Hindlimb muscle (tissue), 1 donor: ENCODE measurements at places on chromosomes 2 and 18.

DNA sequence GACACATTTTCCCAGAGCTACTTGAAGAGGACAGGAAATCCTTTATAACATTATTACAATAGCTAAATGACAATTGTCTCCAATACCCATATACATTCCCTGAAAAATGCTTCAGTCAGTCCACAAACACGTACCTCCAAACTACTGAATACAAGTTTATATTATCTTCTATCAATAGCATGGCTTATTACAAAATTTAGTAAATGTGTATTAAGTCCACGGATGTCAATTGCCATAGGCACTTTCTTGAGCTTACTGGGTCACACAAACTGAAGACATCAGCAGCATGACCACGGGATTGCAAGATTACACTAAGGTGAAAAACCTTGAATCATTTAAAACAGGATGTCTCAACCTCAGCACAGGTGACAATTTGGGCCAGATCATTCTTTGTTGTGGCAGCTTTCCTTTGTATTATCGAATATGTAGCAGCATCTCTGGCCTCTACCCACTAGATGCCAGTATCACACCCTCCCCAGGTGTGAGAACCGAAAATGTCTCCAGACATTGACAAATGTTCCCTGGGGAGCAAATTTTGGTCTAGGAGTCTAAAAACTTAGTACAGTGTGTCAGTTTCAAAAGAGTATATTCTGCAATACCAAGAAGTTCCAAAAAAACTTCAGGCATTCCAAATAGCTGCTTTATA is 1.4 kb downstream of the MBD2 start:
- no peak for DNase-seq

DNA sequence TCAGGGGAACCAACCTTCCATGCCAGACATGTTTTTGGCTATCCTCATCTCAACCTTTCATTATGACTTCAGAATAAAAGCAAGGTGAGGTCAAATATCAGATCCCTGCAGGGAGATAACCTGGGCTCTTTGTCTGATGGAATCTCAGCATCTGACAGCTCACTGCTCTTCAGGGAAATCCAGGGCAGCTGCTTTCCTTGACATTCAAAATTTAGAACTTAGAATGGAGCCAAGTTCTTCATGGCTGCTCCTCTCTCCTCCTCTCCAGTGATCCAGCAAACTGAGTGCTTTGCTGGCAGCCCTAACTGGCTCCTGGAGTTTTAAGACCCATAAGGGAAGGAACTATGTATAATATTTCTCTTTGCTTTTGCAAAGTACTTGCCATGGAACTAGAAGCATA is 716.3 kb downstream of the TSN start:
- peak; percentile 73 for DNase-seq

GRCh38 chr18:62953663-62954062 is 238.3 kb downstream of the PHLPP1 start:
- DNase-seq, result no peak

GRCh38 chr2:45649858-45650811 is 1.3 kb upstream of the PRKCE start:
- DNase-seq, result peak; percentile 70

DNA sequence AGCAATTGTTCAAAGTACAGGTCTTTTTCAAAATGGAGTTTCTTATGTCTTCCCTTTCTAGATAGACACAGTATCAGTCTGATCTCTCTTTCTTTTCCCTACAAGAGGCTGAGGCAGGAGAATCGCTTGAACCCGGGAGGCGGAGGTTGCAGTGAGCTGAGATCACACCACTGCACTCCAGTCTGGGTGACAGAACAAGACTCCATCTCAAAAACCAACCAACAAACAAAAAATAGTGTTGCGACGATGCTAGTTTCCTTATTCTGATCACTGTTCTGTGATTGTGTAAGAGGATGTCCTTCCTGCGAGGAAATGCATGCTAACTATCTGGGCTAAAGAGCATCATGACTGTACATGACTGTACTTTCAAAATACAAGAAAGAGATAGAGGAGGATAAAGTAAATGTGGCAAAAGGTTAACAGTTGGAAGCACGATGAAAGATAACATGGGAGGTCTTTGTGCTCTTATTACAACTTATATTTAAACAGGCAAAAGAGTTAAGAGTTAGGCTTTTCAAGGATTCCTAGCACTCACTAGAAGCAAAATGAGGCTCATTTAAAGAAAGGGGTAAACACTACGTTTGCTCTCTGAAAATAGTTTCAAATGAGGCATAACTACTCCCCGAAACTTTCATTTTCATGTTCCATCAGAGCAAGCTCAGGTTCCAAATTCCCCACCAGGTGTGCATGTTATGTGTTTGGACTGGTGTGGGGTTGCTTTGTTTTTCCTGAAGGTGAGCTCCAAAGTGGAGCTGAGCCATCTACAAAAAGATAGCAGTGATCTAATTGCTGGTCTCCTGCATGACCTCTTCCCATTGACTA is 23.8 kb downstream of the SOWAHC start:
- DNase-seq, result no peak

- DNase-seq, result no peak
These were observed 164.4 kb upstream of the SKOR2 start for GRCh38 chr18:47415881-47416280.

- no peak for DNase-seq
These were observed 64.5 kb downstream of the CAVIN2 start for GRCh38 chr2:191782351-191782750.

DNA sequence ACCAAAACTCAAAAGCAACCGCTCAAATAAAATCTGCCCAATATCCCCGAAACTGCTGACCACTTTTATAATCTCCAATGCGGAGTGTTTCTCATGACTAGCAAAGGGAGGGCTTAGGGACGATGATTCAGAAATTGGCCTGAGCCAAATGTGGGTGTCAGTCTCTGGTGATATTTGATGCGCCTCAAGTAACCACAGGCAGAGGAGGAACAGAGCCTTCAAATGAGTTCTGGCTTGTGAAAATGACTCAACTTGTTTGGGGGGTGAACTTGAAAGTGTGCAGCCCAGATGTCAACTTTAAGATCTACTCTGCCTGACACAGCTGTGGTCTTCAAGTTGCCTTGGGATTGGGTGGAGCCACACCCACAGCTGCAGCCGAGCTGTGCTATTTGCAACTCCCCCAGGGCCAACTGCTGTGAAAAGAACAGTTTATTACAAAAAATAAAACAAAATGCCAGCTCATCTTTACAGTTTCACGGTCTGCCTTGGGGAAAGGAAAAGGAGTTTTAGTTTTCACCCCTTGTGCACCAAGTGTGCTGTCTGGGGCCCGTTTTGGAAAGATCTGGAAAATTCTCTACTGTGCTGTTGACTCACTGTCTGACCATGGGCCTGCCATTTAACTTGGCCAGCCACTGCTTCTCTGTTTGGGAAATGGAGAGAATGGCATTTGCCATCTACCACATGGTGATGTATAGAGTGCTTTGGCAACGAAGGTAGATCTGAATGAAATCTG is 222.1 kb downstream of the MTX2 start:
- peak; percentile 78 for DNase-seq

GRCh38 chr2:119694845-119695521 is 16.0 kb downstream of the TMEM177 start:
- DNase-seq, result no peak

DNA sequence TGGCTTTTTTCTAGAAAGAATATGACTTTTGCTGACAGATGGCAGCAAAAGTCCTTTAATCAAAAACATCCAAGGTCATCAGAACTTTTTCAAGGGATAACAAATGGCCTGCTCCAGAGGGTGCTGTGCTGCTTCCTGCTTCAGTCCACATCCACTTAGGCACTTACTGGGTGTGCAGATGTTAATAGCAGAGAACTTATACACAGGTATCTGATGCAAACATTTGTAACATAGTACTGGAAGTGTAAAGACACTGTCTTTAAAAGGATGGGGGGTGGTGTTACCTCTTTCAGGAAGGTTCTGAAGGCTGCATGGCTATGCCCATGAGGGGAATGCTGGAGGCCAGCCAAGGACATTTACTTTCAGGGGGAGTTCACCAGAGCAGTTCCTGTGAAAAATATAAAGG is 5.5 kb downstream of the HOXD8 start:
- DNase-seq, result no peak

DNA sequence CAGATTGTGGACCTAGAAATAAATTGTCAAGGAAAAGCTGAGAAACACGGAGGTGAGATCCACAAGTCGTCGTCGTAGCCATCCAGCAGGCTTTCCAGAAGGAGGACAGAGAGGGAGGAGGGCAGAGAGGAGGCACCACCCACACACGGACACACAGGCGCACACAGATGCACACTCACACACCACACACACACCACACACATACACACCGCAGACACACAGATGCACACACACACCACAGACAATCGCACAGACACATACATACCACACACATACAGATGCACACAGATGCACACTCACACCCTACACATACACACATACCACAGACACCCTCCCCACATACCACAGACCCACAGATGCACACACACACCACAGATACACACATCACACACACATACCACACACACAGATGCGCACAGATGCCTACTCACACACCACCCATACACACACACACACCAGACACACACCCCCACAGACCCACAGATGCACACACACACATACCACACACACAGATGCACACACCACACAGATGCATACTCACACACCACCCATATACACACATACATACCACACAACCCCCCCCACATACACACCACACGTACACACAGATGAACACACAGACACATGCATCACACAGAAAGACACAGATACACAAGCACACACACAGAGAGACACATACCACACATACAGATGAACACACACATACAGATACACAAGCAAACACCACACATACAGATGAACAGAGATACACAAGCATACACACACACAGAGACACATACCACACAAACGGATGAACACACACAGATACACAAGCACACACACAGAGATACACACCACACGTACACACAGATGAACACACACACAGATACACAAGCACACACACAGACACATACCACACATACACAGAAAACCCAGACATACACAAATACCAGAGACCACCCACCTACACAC is 12.7 kb upstream of the BOK start:
- no peak for DNase-seq

DNA sequence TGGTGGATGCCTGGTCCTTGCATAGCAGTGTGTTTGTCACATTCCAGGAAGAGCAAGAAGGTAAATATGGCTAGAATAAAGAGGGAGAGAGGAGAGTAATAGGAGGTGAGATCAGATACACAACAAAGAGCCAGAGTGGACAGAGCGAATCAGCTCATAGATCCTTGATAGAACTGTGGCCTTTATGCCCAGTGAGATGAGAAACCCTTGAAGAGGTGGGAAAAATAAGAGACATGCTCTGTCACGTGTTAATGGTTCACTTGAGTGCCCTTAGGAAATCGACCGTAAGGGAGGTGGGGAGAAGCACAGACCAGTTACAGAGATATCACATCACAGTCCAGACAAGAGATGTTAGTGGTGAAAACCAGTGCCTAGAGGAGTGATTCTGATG is 84.7 kb upstream of the RAB27B start:
- no peak for DNase-seq

- no peak for DNase-seq
These were observed 8.7 kb upstream of the RPRD1A start for GRCh38 chr18:36075862-36076587.

DNA sequence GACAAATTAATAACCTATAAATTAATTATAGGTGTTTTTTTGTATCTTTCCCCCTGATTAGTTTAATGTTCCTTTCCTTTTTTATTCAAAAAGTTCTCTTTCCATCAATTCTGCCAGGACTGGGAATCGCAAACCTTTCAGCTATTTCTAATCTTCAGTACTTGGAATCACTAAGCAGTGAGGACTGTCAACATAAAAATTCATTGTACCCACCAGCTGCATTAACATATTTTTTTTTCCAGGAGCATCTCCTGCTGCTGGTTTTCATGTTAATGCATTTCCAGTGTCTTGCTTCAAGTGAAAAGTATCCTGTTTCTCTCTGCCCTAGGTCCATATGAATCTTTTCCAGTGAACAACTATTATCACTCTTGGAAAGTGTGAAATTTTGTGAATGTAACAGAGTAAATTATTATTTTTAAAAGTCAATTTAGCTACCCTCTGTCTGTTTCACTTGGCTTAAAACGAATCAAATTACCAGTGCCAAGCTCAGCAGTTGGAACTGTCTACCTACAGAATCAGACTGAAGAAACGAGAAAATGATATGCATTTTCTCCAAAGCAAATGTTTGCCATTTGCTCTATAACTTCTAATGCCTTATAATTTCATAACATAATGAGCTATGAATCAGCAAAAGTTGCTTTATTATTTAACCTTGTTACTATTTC is 804.4 kb downstream of the EPHA4 start:
- no peak for DNase-seq

- no peak for DNase-seq
These were observed 17.2 kb upstream of the NAPG start for GRCh38 chr18:10508591-10508990.

DNA sequence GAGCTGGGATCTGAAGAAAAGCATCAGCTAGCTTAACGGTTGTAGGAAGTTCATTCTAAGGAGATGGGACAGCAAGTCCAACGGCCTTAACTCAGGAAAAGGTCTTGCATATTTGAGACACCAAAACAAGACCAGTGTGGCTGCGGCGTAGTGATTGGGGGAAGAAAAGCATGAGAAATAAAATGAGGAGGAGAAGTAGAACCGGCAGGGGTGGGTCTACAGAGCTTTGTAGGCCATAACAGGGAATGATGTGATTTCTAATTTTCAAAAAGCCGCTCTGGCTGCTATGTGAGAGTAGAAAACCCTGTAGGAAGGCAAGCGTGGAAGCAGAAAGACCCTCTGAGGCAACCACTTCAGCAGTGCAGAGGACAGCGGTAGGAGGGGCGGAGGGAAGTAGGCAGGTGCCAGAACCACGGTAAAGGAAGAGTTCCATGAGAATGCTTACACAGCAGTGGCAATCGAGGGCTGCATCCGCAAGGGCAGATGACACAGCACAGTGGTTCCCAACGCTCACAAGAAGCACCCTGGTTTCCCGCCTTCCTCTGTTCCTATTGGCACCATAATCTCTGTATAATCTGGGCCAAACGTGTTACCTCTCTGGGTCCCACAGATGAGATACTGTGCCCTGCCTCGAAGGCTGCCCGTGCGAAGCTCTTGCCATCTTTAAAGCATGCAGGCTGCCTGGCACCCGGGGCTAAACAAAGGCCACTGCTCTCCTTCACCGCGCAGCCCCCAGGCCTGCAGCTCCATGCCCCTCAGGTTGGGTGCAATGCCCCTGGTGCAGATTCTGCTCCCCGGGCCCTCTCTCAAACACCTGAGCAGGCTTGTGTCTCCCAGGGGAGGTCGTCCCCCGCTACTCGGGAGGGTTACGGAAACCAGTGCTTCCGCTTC is 795 bp downstream of the ANKRD39 start:
- no peak for DNase-seq

DNA sequence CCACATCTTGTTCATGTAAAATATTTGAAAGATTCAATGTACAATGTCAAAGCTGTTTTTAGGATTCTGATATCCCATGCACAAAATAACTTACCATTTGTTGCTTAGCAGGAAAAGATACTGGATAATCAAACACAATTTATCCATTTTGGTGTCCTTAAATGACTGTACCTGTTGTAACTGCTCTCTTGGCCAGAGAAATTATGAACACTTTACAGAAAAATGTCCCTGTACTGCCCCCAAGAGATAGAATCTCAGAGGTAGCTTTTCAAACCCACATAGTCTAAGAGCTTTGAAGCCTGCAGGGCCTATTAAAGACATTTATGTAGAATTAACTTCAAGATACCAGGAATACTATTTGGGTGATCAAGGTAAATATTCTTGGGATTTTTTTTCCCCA is 12.2 kb upstream of the ME2 start:
- no peak for DNase-seq
